CD4-positive, alpha-beta T cell treated with Interleukin-4 for 1 hour (primary cell): ENCODE measurements at places on chromosomes 5 and 9.
A peak's percentile ranks its signal among the peaks of the same experiment; 100 is the strongest.

- no peak for DNase-seq
Measured at GRCh38 chr5:168552146-168552545, 23.0 kb downstream of the FBLL1 start.

GRCh38 chr5:128551476-128551875 lies 13.4 kb upstream of the FBN2 start:
- DNase-seq = no peak

- DNase-seq = no peak
Measured at GRCh38 chr5:143561219-143561618, 157.7 kb upstream of the NR3C1 start.

DNA sequence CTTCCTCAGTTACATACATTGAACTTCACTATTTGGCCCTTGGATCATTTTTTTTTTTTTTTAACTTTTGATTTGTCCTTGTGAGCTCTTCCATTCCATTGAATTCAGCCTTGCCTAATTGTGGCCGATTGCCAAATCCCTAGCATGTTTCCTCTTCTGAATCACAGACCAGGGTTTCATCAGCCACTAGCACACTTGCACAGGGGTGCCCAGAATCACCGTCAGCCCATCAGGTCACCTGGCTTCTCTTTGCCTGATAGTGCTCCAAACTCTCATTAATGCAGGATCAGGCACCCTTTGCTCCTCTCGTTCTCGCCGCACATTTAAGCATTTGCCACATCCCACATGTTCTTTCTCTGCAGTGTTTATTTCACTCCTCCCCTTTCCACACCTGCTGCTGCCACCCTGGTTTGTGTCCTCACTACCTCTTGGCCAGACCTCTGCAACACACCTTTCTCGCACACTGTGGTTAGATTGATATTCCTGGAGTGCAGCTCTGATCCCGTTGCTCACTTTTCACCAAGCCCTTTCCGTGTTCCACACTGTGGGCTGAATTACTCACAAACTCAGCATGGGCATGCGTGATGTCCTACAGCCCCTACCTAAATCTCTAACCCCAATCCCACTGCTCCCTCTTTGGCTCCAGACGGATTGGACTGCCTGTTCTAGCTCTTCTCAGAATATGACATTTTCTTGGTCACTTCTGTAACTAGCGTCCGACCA lies 9.8 kb downstream of the PIK3R1 start:
- DNase-seq = peak; percentile 58

- no peak for DNase-seq
Measured at GRCh38 chr5:167051402-167051768, 1240.1 kb upstream of the WWC1 start.

DNA sequence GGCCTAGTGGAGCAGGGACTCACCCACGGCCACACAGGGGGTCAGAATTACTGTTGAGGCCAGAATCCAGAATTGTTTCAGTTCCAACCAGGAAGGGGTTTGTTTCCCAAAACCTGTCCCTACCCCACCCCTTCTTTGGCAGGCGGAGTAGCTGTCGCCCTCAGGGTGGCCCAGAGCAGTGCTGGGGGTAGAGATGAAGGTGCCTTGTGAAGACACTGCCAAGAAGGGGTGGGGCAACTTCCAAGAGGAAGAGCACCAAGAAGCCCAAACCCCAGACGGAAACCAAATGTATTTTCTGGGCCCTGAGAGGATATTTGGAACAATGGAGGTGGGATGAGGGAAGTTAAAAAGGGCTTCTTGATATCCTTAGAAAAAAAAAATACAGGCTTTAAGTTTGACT lies 11.4 kb upstream of the NDST1 start:
- no peak for DNase-seq

DNA sequence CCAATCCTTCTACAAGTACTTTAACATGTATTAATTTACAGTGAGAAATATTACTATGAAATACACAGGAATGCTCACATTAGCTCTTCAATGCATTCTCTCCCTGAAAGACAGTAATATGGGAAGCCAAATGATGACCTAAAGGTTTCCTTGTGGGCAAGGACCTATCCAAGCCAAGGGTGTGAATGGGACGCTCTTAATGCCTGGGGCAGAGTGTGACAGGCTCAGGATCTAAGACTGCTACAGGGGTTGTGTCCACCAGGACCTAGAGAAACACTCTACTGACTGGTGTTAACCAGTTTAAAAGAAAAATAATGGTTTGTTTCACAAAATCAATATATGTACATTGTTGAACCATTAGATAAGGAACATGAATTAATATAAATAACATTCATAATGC lies 158.7 kb downstream of the FGF1 start:
- no peak for DNase-seq

DNA sequence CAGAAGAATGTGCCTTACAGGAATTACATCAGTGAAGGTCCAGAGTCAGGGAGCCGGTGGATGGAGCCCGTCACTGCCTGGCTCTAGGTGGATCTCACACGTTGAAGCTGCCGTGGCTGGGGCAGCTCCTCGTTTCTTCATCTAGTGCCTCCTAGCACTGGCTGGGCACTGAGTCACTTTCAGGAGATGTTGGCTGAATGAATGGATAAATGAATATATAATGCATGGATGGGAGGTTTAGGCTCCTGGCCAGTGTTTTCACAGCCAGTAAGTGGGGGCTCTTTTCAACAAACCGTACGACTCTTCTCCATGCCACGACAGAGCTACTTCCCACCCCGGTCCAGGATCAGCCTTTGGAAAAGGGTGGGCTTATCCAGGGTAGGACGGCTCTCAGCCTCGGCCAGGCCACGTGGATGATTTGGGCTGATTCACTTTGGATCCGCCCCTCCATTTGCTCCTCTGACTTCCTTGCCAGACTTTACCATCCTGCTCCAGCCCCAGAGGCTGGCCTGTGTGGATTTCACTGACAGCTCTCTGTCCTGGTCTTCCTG lies 1.3 kb upstream of the SH3PXD2B start:
- no peak for DNase-seq

DNA sequence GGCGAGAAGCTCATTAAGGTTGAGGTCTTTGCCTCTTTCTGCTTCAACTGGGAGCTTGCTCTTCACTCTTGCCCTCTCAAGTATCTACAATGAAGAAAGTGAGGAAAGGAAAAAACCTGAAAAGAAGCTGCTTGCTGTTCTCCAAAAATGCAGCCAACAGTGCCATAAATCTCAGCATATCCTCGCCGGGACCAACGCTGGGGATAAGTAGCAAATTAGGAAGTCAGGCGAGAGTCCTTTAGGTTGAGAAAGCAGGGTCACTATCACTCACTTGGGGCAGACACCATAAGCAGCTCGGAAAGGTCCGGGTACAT lies 399 bp downstream of the NUP155 start:
- DNase-seq = no peak

DNA sequence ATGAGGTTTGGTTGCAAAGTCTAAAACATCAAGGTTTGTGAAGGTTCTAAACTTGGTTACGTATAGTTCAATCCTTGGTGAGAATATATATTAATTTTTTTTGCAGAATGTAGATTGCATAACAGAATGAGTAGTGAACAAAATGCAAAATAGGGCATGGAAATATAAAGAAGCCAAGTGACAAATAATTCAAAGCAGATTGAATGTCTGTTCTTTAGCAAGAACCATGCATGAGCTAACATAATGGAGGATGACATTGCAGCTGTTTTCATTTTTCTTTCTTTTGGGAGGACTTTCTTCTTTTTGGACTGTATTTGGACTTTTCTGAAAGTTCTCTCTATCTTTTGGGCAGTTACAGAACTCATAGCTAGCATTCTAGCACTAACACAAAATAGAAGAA lies 194.8 kb upstream of the MRPS30 start:
- no peak for DNase-seq

DNA sequence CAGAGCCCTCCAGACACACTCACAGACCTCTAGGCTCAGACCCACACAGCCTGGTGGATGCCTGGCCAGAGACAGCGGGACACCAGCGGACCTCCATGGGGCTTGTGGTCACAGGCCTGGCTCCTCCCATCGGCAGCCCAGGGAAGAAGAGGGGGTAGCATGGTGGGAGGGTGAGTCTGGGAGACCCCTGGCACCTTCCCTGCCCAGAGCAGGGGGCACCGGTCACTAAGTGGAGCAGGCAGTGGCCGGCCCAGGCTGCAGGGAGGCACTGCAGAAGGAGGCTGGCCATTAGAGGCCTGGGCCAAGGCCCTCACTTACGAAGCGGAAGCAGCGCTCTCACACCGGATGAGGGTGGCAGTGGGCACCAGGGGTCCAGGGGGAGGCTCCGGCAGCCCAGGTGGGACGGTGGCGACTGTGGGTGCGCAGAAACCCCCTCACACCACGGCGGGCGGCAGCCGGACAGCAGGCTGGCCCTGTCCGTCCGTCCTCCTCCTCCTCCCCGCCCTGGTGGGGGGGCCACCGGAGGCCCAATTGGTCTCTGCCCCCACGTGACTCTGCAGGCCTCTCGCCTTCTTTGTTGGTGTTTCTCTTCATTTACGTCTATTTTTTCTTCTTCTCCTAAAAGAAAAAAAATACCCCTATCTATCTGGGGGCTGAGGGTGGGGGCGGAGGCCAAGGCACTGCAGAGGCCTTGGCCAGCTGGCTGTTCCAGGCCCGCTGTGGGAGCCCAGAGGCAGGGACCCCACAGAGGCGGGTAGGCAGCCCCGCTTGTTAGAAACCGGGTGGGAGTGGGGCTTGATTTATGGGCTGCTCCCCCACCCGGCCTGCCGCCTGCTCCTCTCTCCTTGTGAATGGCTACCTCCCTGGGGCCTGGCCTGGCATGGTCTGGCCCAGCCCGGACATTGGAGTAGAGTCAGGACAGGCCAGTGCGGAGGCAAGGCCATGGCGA lies at the start of gene NR5A1:
TSS of gene NR5A1 (minus strand) at position 469 of the 949 bp plus-strand sequence. CDS start 4,004 bp downstream, outside the sequence.
- DNase-seq = no peak

DNA sequence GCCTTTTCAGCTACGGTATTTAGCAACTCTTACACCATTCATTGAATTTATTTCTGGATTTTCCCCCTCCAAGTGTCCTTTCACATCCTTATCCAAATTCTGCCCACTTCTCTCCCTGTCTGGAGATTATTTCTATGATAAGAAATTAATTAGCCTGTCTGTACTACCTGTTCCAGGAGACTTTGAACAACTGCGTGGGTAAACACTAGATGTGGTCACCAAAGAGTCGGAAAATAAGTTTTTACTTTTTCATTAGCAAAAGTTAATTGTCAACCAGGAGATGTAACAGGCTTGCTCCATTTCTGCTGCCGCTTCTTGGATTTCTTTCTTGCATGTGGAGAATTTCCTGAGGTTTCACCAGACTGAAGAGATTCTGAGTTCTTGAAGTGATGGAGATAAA lies 14.0 kb downstream of the SLC1A1 start:
- no peak for DNase-seq

DNA sequence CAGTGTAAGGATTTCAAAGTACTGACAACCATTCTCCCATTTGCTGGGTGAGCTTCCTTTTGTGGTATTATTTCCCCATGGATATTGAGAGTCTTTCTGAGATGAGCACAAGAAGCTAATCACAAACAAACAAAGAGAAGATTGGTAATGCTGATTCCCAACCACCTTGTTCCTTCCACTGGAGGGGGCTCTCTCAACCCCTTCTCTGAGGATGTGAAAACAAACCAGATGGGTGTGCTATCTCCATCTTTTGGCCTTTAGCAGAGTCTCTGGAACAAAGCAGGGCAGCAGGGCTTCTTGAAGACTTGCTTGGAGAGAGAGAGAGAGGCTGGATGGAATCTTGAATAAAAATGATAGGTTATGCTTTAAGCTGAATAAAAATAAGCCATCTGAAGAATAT lies 576.7 kb upstream of the ZNF462 start:
- DNase-seq = no peak

DNA sequence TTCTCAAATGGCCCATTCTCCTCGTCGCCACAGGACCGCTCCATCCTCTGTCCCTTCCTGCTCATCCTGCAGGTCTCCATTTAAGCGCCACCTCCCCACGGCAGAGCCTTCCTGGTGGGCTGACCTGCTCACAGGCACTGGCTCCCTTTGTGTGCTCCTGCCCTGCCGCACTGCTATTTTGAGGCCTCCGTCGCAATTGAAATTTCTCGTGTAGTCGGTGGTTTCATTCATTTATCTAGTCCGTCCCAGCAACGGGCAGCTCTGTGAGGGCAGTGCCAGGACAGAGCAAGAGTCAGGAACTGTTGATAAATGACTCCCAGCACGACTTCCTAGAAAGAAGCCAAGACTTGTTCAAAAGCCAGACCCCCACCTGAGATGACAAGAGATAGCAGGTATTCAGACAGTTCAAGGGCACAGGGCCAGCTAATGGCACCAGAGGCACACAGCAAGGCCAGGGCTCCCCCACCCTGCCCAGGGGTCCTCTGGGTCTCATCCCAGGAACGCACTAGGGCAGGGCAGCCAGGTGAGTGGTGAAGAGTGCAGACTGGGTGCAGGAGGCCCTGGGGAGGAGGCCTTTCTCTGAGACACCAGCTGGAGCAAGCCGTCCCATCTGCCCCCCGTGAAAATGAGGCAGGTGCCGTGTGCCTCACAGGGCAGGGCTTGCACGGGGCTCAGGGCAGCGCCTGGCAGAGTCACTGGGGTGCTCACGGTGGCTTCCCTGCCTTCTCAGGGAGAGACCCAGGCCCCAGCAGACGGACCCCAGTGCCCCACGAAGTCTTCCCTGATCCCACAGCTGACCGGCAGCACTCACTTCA lies 36.9 kb downstream of the FAM78A start:
- DNase-seq = no peak

DNA sequence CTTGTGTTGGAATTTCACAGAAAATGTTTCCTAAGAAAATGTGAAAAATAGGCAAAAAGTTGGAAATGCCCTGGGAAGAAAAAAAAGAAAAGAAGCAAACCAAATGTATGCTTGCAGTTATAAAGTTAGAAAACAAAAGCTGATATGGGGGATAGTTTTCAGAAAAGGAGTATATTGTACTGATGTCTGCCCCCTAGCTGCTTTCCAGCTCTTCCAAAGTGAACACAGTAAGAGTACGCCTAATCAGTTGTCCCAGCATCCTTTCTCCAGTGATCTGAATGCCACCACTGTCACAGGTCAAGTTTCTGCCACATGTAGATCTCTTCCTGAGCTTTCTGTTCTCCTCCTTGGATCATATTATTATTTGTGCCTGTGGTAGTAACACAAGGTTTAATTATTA lies 5.8 kb downstream of the TYRP1 start:
- DNase-seq = no peak

DNA sequence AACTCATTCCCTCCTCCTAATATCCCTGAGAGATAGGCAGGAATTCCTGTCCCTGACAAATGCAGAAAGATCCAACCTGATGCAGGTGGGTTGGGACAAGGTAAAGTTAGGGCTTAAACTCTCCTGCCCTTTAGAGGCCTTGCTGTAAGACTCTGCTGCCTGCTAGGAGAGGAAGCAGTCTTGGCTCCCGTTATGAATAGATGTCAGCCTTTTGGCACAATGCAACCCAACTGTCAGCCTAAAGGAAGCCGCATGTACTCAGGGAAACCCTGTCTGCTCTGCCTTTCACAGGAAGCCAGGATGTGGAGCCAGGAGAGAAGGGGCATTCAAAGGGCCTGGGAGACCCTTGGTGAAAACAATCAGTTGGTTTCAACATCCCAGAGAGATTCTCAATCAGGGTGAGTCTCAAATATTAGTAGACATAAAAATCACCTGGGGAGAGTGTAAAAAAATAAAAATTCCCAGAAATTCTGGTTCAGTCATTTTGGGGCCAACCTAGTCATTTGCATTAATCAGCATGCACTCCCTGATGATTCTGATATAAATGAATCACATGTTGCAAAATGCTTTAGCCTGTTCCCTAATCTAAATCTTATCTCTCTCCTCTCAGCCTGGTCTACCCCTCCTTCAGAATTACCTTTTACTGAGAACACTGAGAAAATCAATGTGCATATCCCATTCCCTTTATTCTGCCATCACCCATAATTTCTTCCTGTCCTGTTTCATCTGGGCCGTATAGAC lies 136.2 kb upstream of the TRIM32 start:
- no peak for DNase-seq
